GM12864 (cell line): ENCODE measurements at places on chromosomes 5 and 9.

GRCh38 chr9:81631218-81631745, 58.1 kb downstream of the TLE1 start:
- no peak for DNase-seq

GRCh38 chr5:135203593-135204036, 169.6 kb upstream of the PITX1 start:
- no peak for DNase-seq

DNA sequence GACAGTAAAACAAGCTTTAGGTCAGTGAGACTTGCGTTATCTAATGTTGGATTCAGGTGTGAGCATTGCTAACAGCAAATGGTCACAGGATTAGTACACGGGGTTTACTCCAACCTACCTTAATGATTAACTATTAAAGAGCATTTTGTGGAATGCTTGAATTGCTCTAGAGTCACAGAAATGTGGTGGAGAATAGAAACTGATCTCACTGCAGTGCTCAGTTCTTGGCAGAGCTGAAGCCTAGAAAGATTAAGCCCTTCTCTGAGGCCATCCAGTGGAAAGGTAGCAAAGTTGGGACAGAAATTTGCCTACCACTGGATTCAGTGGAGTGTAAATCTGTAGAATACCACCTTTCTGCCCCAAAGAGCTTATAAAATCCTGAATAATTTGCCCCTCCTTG, 60.9 kb downstream of the ICE1 start:
- no peak for DNase-seq

DNA sequence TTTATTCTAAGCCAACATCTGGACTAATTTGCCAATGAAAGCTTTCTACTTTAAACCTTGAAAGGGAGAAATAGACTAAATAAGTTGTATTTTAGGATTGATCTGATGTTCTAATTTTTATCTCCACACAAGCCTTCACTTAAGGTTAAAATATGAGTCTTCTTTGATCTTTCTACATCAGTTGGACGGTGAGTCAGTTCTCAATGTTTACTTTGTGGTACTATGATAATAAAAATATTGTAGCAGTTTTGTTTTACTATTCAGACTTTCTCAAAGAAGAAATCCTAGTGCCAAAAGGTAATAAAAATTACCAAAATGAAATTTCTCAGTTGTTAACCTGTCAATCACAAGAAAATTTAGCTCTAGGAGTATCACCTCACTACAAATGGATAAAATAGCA, 203.5 kb upstream of the RGMB start:
- DNase-seq, result no peak

DNA sequence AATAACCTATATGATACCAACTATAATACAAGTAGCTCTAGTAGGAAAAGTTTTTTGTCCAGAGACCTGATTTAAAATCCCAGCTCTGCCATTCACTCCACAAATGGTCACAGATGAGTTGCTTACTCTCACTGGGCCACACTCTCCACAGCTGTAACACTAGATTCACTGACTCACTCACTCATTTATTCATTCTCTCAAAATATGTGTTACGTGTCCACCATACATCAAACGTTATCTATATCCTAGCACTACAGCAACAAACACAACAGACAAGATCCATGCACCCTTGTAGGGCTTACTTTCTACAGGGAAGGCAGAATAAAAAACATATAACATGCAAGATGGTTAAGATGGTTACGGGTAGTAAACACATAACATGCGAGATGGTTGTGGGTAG, 146.3 kb downstream of the CDK5RAP2 start:
- DNase-seq, result no peak

DNA sequence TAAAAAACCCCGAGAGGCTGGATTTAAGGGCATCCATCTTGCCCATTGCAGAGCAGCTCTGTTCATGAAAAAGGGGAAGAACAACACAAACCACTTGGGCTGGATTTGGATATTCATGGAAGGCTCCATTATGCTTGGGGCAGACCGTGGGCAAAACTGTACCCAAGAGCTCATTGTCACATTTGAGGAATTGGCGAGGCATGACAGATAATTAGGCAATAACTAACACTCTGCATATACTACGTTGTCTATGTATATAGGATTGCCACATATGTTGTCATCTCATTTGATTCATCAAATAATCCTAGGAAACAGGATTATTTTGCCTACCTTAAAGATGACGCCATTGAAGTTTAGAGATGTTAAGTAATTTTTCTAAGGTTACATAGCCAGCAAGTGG, 255.4 kb downstream of the SMARCA2 start:
- DNase-seq, result no peak

DNA sequence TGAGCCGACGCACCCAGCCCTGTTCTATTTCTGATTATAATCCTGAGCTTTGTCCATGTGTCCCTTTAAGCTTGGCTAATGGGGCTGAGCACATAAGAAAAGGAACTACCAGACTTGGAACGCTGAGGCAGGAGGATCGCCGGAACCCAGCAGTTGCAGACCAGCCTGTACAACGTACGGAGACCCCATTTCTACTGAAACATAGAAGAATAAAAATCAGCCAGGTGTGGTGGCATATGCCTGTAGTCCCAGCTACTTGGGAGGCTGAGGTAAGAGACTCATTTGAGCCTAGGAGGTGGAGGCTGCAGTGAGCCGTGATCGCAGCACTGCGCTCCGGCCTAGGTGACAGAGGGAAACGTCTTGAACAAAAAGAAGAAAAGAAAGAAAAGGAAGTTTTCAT, 22.3 kb downstream of the TRIM7 start:
- DNase-seq, result no peak

- no peak for DNase-seq
These were observed 465.4 kb downstream of the DMRT2 start for GRCh38 chr9:1515557-1515956.

- DNase-seq, result no peak
These were observed 186.5 kb downstream of the ARHGEF28 start for GRCh38 chr5:73812457-73812856.
